ENCODE measurements at places on chromosomes 4 and X.

DNA sequence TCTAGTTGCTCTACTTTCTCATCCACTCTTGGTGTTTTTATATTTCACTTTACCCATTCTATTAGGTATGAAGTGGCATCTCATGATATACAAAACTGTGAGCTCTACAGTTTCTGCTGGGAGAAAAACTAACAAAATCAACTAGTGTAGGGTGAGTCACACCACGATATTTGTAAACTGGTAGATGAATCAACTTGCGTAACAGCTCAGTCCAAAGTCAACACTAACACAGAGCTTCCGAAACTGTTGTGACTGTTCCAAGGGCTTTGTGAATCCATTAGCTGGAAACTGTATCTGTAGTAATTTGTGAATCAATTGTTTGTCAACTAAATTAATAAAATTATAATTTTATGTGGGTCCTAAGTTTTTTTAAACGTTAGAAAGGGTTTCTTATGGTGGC is 119.8 kb upstream of the TSPAN5 start:
- DNase-seq = peak; percentile 91

GRCh38 chr4:77065382-77065781 is 10.4 kb downstream of the CCNI start:
- DNase-seq = peak; percentile 71

DNA sequence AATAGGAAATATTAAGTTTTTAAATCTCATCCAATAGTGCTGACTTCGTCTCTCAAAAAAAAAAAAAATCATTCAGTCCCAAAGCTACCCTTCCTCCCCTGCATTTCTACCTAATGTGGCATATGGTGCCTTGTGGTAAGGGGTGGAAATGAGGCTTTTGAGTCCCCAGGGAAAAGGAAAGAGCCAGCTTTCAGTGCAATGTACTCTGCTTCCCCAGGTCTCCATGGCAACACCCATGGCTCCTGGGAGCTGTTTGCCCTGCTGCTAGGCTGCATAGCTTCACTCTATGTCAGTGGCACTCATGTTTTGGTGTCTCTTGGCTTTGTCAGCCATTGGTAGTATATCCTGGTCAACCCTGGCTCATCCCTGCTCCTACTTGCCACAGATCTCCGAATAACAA is 175.9 kb downstream of the SLC39A8 start:
- peak; percentile 26 for DNase-seq

DNA sequence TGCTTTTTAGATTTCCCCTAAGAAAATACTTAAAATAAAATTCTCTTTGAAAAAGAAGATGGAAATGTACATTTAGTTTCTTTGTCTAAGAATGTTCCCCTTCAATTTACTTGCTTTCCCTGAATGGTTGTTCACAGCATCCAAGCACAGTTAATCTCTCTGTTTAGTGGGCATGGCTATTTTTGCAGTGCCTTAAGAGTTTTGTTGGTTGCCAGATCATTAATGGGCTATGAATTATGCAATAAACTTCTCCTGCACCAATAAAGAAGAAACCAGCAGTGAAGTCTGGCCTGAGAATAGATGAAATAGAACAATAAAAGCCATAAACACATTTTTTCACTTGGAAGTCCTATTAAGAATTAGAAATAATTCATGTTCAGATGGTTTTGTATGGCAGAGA is 980.4 kb upstream of the IGFBP7 start:
- no peak for DNase-seq

- DNase-seq = peak; percentile 32
These were observed 83.6 kb downstream of the NBDY start for GRCh38 chrX:56812515-56813105.

DNA sequence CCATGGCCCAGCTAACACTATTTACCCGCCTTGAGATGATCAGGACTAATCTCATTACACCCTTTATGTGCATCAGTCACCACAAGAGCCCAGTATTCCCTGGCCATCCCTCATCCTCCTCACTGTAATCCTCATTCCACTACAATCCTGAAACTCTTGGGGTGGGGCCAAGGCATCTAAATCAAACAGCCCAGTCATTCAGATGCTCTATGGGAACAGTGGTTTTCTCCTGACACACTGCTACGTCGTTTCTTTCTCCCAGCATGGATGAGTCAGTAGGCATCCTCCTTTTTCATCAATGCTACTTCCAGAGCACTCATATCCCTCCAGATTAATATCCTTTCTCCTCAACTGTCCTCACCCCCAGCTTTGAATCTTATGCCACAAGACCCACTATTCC is 5.6 kb downstream of the SDAD1 start:
- peak; percentile 70 for DNase-seq

DNA sequence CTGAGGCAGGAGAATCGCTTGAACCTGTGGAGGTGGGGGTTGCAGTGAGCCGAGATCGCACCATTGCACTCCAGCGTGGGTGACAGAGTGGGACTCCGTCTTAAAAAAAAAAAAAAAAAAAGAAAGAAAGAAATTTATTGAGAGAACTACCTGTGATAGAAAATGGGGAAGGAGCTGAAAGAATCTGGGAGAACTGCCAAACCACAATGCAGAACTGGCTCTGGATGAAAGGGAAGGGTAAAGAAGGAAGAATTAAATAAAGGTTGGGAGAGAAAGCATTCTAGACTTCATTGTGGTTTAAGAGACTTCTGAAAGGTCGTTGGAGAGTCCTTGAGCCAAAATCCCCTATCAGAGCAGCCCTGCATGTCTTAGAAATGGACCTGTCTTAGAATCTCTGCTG is 567.9 kb upstream of the HTR2C start:
- no peak for DNase-seq

DNA sequence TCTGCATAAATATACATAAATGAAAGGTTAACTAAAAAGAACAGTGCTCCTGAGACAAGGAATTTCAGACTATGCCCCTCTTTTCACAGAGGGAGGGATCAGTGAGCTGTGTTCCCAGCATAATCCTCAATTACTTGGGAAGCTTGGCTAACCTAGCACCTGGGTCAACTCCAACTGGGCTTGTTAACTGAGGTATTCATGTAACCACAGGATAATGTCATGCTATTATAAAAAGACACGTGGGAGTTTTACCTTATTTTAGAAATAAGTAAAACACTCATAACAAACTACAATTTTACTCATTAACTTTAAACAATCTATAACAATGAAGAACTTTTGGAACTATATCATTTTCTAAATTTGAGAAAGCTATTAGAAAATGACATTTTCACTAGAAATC is 48.6 kb downstream of the RPGR start:
- DNase-seq = no peak

DNA sequence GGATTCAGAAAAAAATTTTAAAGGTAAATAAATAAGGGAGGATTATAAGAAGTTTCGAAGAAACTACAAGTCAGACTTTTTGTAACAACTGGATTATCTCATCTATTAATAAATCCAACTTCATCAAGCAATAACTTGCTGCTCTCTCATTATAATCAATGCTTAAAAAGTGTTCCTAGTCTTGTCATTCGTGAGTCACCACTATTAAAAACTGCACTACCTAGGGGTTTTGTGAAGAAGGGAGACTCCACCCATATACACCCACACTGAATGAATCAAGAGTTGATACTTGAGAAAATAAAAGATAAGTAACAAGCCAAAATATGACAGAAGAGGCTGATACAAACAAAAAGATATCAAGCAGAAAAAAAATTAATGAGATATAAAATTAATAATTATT is 360.5 kb downstream of the ZNF674 start:
- no peak for DNase-seq

Data from choroid plexus epithelial cell (primary cell).